WTC11 (cell line): ENCODE measurements at places on chromosomes 2 and 18. TPM values are rescaled to one million over a fixed set of nuclear protein-coding genes. Genes with fewer than 3 reads are reported as not detected.

DNA sequence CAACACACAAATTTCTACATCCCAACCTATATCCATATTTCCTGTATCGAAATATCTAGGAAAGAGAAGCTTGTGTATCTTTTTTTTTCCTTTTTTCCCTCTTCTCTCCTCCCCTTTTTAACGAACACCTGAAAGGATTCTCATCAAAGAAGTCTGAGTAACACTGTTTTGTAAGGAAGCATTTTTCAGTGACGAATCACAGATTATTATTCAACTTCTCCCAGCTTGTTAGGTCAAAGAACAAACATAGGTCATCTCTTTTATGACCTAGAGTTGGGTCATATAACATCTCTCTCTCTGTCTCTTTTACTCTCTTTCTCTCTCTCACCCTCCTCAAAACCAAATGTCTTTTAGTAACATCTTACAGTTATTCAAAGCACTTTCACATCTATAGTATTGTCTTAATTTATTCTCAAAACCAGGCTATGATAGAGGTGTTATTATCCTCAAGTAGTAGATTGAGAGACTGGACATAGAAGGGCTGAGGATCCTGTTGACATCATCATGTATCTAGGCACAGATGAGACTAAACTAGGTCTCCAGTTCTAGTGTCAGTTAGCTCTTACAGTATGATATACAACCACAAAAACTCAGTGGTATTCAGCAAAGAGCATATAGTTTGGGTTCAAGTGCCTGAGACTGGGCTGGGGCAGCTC lies 80.1 kb upstream of the SPOPL start:
- peaks cover 10% of the 10 kb centered on the region for H3K4me1 ChIP-seq
- DNase-seq: no peak
- no peaks in the 10 kb centered on the region for H3K27me3 ChIP-seq
- H3K27ac ChIP-seq: no peak overlapping the region; the same call in 1 of the 2 replicates
- peaks cover 24% of the 10 kb centered on the region for H3K36me3 ChIP-seq

DNA sequence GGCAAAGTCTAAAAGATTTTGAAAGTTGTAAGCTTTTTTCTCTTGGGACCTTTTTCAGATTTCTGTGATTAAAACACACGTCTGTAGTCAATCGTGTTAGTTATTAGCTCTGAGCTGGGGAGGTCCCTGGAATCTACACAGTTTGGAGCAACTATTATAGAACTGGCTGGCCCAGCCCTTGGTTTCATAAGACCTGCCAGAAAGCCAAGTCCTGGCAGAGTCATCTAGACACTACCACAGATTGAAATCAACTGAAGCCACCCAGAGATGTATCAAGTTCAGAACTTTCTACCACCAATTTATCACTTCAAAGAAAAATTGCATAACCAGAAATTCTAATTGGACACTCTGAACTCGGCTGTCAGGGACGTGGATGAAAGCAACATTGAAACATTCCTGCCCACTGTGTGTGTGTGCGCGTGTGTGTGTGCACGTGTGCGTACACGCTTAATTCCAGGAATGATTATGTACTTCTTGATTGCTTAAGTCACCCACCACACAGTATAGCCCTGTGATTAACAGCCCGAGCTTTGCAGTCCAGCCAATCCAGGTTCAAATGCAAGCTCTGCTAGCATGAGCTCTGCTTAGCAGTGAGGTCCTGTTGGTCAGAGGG lies 126.3 kb downstream of the TPGS2 start:
- H3K27me3 ChIP-seq: peaks cover 3% of the 10 kb centered on the region
- no peak overlapping the region for H3K27ac ChIP-seq
- H3K4me1 ChIP-seq: no peaks in the 10 kb centered on the region
- no peak overlapping the region for H3K4me3 ChIP-seq
- DNase-seq: no peak

DNA sequence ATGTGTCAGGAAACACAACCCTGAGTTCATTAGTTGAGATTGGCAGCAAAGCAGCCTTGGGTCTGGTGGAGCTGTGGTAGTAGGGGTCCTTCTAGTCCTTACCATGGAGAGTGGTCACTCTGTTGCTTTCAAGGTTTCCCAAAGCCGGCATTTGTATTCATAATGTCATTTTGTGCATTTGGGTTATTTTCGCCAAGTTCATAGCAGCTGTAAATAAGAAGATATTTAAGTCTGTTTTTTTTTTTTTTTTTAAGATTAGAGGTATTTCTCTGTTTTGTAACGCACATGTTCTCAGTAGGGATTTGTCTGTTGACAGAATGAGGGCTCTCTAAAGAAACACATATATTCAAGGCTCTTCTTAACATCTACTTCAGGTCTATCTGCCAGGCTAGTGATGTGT lies 114.1 kb downstream of the PRPF40A start:
- H3K4me3 ChIP-seq: no peak overlapping the region
- no peaks in the 10 kb centered on the region for H3K27me3 ChIP-seq
- no peaks in the 10 kb centered on the region; the same call in 1 of the 2 replicates for H3K36me3 ChIP-seq
- H3K4me1 ChIP-seq: peaks cover 8% of the 10 kb centered on the region; the same call in 1 of the 2 replicates
- H3K27ac ChIP-seq: no peak overlapping the region

OR6B2 gene
- total RNA-seq: not detected in 3 replicates
